T-cell (primary cell): ENCODE measurements at places on chromosomes 4 and X.

DNA sequence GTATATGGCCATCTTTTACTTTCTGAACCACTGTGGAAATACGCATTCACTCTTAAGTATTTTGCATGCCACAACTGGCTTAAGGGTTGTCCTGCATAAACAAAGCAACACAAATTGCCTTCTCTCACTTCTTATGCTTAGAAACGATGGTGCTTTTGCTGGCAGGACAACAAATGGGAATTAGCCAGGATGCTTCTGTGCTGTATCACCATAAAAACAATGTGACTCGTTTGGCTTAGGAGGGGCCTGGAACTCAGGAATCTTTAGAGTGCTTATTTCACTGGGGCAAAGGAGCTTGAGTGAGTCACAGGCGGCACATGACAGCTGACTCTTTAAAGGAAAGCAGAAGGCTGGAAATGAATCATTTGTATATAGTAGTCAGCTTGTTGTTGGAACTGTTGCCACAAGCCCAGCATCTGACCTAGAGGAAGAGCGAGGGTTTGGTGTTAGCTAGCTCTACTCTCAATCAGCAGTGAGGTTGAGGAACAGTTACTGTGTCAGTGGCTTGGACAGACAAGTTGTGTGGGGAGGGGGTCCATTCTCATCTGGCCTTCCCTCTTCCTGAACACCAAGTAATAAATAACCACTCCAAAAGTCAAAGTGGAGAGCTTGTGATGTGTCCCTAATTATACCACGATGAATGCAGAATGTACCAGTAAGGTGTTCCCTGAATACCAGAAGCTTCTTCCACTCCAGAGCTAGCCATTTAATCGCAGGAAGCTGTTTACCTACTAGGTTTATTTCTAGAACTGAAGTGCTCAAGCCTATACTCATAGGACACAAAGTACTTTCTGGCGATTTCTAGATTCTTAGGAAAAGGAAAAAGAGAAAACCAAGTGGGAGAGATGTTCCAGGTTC lies 293.1 kb downstream of the CAMK2D start:
- H3K4me3 ChIP-seq, result no peak overlapping the region
- no peak for DNase-seq
- peaks cover 17% of the 10 kb centered on the region for H3K36me3 ChIP-seq
- no peaks in the 10 kb centered on the region for H3K4me1 ChIP-seq
- H3K27ac ChIP-seq, result no peak overlapping the region
- H3K27me3 ChIP-seq, result no peaks in the 10 kb centered on the region

DNA sequence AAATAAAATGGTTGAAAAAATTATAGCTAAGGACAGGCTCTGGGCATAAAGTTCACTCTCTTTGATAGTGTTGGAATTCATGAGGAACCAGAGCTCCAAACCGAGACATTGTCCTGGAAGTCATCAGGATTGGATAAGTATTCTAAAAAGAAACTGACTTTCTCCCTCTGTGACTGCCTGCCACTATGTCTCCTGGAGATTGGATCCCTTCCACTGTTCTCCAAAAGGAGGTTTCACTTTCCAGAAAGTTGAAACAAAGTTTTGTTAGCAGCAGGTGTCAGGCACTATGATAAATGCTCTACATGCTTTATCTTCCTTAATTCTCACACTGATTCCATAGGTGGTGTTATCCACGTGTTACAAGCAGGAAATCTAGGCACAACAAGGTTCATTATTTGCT lies 16.8 kb downstream of the BANK1 start:
- DNase-seq, result no peak
- no peaks in the 10 kb centered on the region for H3K4me1 ChIP-seq
- H3K4me3 ChIP-seq, result no peak overlapping the region
- no peaks in the 10 kb centered on the region for H3K27me3 ChIP-seq
- no peak overlapping the region for H3K27ac ChIP-seq
- no peaks in the 10 kb centered on the region for H3K36me3 ChIP-seq

DNA sequence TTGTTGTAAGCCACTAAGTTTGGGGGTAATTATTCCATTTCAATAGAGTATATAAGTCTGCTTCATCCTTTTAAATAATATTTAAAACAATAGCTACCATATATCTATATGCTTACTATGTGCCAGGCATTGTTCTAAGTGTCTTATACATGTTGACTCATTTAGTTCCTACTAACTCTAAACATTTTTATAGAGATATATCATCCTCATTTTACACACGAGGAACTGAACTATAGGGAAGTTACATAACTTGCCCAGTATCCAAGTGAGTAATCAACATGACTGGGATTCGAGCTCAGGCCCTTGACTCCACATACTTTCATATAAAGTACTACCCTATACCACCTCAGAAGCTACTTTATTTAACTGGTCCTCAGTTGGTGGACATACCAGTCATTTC lies 175.3 kb upstream of the RAI2 start:
- H3K36me3 ChIP-seq, result no peaks in the 10 kb centered on the region
- DNase-seq, result no peak
- no peaks in the 10 kb centered on the region for H3K4me1 ChIP-seq

- no peak for DNase-seq
- H3K27me3 ChIP-seq, result no peaks in the 10 kb centered on the region
- H3K36me3 ChIP-seq, result no peaks in the 10 kb centered on the region
- H3K4me3 ChIP-seq, result no peak overlapping the region
These were observed 111.5 kb downstream of the GNL3L start for GRCh38 chrX:54641530-54641929.

DNA sequence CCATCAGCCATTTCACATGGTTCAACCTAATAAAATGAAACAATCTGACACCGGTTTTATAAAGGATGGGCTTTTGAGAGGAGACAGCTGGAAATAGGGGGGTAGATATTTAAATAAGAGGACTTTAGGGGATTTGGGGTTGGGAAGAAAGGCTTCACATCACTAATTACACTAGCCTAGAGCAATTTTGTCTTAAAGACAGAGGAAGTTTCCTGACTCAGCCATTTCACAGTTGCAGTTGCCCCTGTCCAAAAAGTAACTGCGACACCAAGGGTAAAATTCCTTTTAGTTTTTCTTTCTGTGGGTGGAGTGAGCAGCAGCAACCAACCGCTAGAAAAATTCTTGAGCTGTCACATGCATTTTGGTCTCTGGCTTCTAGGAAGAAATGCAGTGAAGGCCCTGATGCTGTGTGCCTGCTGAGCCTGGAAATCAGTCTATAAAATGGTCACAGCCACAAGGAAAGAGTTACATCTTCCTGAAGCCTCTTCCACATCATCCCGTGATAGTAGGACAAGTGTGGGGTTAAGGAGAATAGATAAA lies 233.6 kb downstream of the ZNF674 start:
- H3K36me3 ChIP-seq, result no peaks in the 10 kb centered on the region
- H3K27me3 ChIP-seq, result no peaks in the 10 kb centered on the region
- DNase-seq, result no peak
- H3K27ac ChIP-seq, result no peak overlapping the region
- no peak overlapping the region for H3K4me3 ChIP-seq
